ENCODE measurements at places on chromosomes 1 and 21.

DNA sequence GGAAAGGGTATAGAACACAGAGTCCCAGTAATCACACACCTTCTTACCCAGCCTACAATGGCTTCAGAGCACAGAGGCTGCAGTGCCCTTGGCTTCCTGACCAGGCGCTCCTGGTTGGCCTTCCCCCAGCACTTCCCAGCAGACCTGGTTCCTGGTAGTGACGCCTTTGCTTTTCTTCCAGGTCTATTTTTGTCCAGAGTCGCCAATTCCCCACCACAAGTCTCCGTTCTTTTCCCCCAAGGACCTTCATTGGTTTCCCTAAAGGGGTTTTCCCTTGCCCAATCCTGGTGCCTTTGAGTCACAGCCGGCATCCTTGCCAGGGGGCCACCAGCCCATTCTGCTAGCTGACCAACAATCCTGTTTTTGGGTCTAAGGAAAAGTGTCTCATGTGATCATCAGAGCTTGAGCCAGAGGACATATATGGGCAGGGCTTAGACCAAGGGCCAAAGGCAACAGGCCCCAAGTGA, 84.8 kb downstream of the KCNJ15 start:
- no peak for DNase-seq

GRCh38 chr1:27509127-27510080, 19.4 kb upstream of the WASF2 start:
- no peak for DNase-seq

- no peak for DNase-seq
Measured at GRCh38 chr1:231068762-231069161, 28.7 kb upstream of the FAM89A start.

GRCh38 chr21:20662514-20662913, 335.7 kb upstream of the NCAM2 start:
- no peak for DNase-seq
